ENCODE measurements at places on chromosomes 1 and 21. TPM values are rescaled to one million over a fixed set of nuclear protein-coding genes. Genes with fewer than 3 reads are reported as not detected.

SLC35F3 gene
- not detected for total RNA-seq

SPATA17 gene
- total RNA-seq, result 9.3 TPM

HMGCS2 gene
- total RNA-seq, result 1.8 TPM

GRCh38 chr1:163842571-163842970 lies 520.8 kb downstream of the NUF2 start:
- no peaks in the 10 kb centered on the region for H3K27me3 ChIP-seq
- no peaks in the 10 kb centered on the region for H3K4me1 ChIP-seq

- H3K4me1 ChIP-seq, result no peaks in the 10 kb centered on the region
- H3K4me3 ChIP-seq, result no peak overlapping the region
- H3K36me3 ChIP-seq, result no peaks in the 10 kb centered on the region
Measured at GRCh38 chr1:54816130-54816529, 15.0 kb upstream of the TTC22 start.

- H3K36me3 ChIP-seq, result no peaks in the 10 kb centered on the region
- DNase-seq, result no peak
- no peak overlapping the region for H3K4me3 ChIP-seq
Measured at GRCh38 chr1:4741876-4742423, 87.5 kb downstream of the AJAP1 start.

DNA sequence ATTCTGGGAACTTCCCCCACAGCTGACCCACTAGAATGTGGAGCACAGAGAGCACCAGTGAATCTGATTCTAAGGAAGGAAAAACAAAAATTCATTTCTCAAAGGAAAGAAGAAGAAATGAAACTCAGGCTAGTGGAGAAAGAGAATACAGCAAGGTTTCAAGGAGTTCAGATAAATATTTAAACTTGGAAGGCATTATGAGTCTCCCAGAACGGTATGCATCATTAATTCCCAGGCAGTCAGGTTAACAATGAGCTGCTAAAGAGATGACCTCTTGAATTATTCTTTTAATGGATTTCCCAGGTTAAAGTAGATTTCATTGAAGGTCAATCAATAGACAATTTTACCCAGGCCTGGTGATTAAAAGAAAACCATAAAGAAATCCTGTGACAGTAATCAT lies 103.6 kb upstream of the KAZN start:
- DNase-seq, result no peak
- H3K4me1 ChIP-seq, result no peaks in the 10 kb centered on the region
- H3K27ac ChIP-seq, result no peak overlapping the region
- H3K4me3 ChIP-seq, result no peak overlapping the region

DNA sequence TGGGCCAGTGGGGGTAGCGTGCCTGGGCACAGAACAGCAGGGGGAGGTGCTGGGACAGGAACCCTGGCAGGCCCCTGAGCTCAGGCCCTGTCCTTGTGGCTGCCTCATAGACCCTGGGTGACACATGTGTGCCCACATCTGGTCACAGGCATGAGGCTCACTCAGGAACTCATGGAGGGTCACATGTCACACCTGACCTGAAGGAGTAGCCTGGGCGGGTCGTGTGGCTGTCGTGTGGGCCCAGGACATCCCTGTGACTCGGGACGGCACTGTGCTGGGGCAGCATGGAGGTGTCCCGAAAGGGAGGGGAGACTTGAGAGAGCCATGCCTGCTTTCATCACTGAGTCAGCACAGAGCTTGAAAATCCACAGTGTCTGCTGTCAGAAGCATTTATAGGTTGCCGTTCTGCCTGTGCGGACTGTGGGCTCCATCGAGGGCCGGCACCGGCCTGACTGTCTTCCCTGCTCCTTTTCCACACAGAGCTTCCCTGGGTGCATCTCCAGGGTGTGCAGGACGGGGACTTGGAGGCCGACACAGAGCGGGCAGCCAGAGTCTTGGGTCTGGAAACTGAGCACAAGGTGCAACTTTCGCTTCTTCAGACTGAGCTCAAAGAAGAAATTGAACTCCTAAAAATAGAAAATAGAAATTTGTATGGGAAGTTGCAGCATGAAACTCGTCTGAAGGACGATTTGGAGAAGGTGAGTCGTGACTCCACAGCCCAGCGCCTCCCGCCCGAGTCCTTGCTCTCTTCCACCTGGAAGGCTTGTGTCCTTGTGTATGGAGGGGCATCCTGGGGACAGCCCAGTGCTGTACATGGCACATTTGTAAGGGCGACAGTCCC lies 32.8 kb downstream of the PCNT start:
- H3K27me3 ChIP-seq, result no peaks in the 10 kb centered on the region
- no peak overlapping the region for H3K4me3 ChIP-seq
- H3K4me1 ChIP-seq, result no peaks in the 10 kb centered on the region
- H3K36me3 ChIP-seq, result peaks cover 54% of the 10 kb centered on the region

GRCh38 chr21:36518883-36519492 lies 39.1 kb upstream of the CLDN14 start:
- DNase-seq, result no peak
- no peaks in the 10 kb centered on the region for H3K36me3 ChIP-seq
- no peaks in the 10 kb centered on the region for H3K4me1 ChIP-seq
- H3K4me3 ChIP-seq, result no peak overlapping the region
- H3K27me3 ChIP-seq, result no peaks in the 10 kb centered on the region

All from thoracic aorta (tissue), 2 donors.